Tibial artery (tissue), 4 donors: ENCODE measurements at places on chromosomes 2 and 18.

DNA sequence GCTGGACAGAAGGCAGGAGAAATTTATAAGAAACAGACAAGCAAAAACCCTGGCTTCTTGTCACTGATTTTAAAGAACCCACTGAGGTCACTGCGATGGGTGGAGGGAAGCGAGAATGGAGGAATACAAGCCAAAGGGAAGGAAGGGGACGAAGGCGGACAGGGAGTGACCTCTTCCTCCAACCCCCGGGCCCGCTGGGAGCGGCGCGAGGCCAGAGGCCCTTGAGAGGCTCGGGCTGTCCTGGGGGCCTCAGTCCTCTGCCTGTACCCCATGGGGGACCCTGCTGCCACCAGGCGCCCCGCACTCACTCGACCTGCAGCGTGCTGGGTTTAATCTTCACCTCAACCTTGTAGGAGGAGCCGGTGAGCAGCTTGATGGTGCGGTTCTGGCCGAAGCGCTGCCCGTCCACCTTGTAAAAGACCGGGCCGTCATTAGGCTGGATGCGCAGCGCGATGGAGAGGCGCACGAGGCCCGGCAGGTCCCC lies 793 bp downstream of the CNRIP1 start:
- DNase-seq, result no peak

- no peak for DNase-seq
Measured at GRCh38 chr18:78736015-78736690, 243.5 kb upstream of the SALL3 start.

DNA sequence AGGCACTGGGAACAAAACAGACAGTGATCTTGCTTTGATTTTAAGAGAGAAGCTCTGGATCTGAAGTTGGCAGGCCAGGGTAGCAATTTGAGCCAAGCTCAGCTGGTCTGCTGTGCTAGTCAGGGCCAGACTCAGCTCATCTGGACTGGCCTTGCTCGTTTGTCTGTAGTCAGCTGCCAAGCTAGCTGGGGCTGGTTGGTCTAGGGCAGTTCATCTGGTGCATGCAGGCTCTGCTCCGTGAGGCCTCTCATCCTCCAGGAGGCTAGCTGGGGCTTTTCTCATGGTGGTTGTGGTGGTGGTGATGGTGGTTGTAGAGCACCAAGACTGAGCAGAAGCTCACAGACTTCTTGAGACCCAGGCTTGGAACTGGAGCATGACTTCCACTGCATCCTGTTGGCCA lies 10.3 kb downstream of the FBLN7 start:
- DNase-seq, result no peak

- no peak for DNase-seq
Measured at GRCh38 chr18:58535340-58536201, 93.3 kb downstream of the ALPK2 start.

DNA sequence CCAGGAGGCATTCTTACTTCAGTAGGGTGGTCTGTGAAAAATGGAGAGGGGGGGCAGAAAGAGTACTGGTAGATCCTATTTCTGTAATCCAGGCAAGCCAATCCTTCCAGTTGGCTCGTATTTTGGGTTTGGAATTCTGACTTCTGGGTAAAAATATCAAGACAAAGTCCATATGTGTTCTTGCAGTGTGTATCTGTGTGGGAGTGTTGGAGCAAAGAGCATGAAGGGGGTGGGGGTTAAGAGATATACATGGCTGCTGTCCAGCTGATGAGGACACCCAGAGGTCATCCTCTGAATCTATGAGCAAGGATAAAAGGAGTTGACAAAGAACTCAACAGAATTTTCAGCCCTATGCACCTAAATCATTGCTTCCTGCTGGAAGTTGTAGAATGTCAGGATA lies 375.8 kb upstream of the PIK3C3 start:
- no peak for DNase-seq

DNA sequence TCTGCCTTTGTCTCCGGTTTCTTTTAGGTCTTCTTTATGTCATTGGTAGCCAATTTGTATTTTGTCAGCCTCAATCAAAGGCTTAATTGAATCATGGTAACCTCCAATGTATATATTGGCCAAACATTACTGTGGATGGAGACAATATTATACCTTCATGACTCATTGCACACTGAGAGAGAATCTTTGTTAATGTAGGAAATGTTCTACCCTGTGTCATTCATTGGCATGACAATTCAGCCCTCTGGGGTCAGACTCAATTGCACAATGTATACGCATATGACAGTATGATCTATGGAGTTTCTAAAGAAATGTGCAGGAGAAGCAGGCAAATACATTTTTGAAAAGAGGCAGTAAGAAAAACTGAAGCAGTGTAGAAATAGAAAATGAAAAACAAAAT lies 162.6 kb downstream of the PDE11A start:
- no peak for DNase-seq

DNA sequence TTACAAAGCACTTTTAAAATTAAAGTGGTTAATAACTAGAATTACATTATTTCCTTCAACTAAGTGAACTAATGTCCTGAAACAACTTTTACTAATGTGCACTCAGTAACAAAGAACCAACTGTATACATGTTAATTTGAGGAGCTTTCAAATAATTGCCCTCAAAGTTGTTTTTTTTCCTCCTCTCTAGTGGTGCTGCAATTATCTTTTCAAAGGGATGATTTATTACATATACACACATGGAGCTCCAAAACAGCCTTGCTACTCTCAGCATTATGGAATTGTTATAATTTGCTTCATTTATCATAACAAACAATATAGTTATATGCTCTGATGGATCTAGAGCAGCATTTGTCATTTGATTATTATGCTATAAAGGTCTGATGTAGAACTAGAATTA lies 246.3 kb upstream of the RASGRP3 start:
- DNase-seq, result no peak

DNA sequence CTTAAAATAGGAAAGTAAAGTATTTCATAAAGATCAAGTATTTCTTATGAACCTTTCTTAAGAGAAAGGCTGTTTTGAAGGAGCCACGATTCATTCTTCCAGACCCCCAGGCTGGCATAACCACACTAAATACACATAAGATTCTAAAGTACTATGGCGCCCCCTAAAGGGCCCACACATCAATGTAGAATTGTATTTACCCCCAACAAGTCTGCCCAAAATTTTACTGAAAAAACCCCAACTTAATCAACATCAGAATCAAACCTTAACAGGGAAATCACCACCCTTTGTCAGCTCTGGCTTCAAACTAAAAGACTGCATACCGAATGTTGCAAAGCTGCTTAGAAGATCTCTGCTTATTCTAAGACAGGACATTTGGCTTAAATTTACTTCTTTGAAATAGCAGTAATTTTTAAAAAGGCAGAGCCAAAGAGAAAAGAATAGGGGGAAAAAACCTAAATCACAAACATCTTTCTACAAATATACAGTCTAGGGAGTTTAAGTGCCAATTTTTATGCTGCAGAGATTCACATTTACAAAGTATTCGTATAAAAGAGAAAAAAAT lies 20.4 kb upstream of the BCL2 start:
- DNase-seq, result no peak

DNA sequence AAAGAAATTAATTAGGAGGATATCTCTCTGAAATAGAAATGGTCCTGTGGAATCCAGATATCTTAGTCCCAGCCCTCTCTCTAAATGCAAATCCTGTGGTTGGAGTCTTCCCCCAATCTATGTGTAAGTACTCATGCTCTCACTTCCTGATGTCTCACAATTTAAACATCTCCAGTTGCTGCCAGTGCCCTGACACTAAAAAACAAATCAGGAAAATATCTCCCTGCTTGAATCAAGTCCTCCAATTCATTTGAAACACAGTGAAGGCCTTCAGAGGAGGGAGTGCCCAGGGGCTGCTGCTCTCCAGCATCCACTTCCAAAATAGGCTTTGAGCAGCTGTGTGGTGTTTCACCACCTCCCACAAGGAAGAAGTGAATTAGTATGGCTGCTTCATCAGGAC lies 413.8 kb downstream of the RAD51AP2 start:
- DNase-seq, result no peak

DNA sequence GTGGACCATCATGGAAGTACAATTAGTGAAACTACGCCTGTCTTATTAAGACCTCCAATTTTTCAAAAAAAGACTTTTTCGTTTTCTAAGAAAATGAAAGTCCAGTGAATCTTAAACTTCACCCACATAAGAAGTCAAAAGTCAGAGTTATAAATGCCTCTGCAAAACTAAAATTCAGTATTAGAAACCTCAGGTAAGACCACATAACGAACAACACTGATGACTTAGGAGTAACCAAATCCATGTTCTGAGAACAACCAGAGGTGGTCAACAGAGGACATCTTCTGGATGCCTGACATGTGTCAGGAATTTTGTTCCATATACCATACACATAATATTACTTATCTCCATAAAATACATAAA lies 62.4 kb downstream of the RPL31 start:
- DNase-seq, result no peak

DNA sequence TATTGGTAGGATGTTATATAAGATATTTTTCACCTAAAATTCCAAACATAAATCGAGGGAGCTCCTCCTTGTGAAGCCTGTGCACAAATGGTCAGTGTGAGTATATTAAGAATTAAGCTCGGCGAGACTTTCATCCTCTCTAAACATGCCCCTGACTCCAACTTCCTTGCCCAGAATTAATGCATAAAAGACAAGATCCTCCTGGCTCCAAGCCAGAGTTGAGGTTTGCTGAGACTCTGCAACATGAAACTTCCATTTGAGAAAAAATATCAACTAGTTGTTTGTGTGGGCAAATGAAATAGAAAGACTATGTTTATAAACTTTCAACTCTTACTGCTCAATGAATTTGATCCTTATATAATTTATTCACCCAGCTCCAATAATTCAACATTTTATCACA lies 68.1 kb downstream of the CCDC178 start:
- DNase-seq, result no peak

GRCh38 chr2:157922336-157922735 lies 46.2 kb upstream of the ACVR1 start:
- DNase-seq, result no peak

DNA sequence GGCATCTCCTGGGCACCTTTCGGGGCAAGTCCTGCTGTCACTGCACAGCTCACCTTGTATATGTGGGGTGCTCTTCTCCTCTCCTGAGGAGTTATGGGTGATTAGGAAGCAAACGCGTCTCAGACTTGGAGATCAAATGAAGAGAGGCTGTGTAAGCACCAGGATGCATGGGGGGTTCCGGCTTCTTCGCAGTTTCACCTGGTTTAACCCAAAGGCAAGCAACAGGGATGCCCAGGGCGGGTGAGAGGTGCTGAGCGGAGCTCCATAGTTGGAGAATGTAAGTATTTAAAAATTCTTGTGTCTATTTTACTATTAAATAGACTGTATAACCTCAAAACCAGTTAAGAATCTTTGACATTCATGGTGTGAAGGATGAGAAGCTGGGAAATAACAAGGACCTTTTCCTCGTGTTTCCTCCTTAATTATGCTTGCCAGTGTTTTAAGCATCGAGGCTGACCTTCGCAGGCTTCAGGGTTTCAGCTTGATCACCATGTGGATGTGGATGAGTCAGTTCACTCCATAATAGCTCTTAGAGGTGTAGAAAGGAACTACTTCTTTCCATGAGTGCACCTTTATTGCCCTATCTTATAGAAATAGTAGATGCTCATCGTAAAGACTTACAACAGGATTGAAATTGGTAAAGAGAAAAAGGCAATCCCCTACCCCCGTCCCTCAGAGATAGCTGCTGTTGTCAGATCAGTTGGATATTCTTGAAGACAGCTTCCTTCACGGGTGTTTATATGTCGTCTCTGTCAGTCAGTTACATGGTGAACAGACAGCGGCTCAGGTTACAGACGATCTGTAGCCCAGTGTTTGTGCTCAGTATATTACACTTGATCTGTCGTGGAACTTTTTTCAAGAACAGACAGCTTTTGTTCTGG lies 201.1 kb downstream of the AGAP1 start:
- DNase-seq, result no peak

DNA sequence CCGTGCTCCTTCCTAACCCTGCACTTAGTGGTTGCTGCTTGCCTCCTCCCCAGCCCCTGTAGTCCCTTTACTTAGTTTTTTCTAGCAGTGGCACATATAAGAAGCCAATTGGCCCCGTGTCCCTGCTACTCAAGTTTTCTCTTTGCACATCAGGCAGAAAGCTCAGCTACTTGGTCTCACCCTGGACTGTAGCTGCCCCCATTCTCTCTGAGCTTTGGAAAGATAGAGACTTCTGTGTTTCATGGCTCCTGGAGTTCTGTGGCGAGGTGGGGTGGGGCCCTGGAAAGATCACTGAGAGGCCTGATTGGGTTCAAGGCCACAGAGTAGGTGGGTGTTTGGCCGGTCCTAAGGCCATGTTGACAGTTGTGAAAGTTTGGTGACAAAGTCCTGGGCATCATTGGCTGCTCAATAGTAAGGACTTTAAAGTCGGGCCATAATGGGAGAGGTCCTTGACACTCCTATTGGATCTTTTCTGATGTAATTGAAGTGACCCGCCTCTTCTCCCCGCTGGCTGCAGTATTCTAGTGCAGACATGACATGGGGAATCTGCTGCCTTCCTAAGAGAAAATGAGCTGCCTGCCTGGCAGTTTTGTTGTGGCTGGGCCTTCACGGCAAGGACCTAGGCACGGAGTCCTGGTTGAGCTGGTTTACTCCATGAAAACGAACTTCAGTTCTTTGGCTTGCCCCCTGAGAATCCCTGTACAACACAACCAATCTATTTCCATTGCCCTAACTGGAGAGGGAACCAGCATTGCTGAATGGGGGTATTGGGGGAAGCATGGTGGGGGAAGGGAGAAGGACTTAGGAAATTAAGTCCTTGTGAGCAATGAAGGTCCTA lies 26.2 kb upstream of the CYP27A1 start:
- no peak for DNase-seq

GRCh38 chr2:47089083-47089464 lies 66.0 kb downstream of the STPG4 start:
- DNase-seq, result no peak

- no peak for DNase-seq
Measured at GRCh38 chr2:10326151-10326616, 23.5 kb downstream of the HPCAL1 start.

GRCh38 chr2:174635776-174636404 lies 38.3 kb upstream of the WIPF1 start:
- DNase-seq, result no peak

DNA sequence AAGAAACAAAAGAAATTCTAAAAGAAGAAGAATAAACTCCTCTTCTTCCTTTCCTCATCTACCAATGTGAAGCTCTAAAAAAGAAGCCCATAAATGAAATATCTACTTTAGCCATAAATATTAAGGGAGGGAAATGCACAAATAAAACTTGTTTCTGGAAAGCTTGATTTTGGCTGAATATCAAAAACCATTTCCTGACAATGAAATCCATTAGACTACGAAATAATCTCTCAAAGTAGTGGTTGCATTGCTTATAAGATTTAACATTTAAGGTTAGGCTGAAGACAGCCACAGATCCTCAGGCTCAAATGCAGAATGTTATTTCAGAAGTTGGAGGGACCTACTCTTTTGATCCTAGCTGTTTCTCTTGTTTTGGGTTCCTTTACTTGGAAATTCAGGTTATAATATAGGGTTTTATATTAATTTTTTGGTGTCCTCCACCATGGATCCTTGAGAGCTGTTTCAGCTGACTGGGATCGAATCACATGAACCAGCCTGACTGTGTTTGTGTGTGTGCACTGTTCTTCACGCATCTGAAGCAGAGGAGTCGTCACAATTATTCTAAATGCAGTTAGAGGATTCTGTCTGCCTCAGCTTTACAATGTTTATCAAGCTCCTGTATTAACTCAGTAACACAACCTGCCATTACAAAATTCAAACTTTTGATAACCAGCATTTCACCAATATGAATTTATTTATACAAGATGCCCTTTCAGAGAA lies 474.8 kb downstream of the ARHGAP15 start:
- no peak for DNase-seq
